ENCODE measurements at places on chromosomes 5 and 9.

- peak; percentile 94 for DNase-seq
These were observed 5.9 kb downstream of the ABCA2 start for GRCh38 chr9:137021979-137022661.

DNA sequence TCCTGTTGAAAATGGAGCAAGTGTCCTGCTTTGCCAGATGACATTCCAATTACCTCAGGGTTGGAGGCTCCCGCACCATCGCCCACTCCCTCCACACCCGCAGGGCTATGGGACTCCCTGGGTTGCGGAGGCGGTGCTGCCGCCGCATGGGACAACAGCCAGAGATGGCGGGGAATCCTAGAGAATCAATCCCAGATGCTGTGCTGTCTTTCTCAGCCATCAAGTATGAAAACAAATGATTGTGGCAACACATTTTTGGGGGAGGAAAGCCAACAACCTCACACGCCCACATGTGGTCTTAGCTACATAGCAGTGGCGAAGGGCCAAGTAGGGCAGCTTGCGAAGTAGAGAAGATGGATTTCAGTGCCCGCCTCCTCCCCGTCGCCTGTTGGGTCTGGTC is 46.7 kb downstream of the IL31RA start:
- DNase-seq: no peak

- DNase-seq: peak; percentile 76
These were observed 65.5 kb upstream of the HSPB3 start for GRCh38 chr5:54390015-54390414.

- no peak for DNase-seq
These were observed 44.2 kb downstream of the FGF1 start for GRCh38 chr5:142641711-142642110.

GRCh38 chr9:36011379-36011778 is 25.3 kb upstream of the RECK start:
- DNase-seq: no peak

GRCh38 chr9:27227192-27227591 is 69.8 kb downstream of the EQTN start:
- DNase-seq: no peak

- no peak for DNase-seq
These were observed 529.5 kb upstream of the ZNF462 start for GRCh38 chr9:106333481-106333880.

- no peak for DNase-seq
These were observed 195.3 kb downstream of the BNC2 start for GRCh38 chr9:16675131-16675530.

DNA sequence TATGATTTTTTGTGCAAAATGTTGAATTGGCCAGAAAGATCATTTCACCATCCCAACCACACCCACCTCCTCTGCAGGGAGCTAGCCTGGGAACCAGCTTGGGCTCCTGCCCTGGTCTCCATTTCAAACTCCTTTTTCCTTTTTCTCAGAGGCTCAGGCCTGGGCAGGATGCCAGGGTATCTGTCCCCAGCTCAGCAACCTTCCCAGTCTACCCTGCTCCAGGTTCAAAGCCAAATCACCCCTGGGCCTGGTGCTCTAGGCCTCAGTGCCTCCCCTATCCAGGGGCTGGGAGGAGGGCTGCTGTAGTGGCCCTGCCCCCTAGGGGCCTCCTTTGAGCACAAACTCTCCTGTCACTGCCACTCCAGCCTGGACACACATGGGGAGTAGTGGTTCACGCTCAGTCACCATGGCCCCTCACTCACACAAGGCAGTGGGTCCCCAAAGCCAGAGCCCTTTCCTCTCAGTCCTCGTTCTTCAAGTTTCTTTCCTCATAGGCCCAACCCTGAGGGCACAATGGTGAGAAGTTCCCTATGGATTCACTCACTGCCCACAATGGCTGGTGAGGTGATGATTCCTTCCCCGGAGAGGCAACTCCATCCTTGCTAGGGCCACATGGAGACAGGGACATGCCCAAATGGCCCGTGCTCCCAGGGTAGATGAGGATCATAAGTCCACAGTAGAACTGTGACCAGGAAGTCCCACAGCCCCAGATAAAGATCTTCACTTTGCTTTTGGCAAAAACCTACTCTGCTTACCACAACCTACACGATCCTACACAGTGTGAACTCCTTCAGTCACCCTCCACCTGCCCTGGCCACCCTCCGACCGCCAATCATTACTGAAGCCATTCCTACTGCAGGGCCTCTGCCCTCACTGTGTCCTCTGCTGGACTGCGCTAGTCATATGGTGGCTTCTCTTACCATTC is 1.6 kb upstream of the ST6GALNAC4 start:
- no peak for DNase-seq

- DNase-seq: no peak
These were observed 36.6 kb upstream of the ANKH start for GRCh38 chr5:14908172-14908571.

DNA sequence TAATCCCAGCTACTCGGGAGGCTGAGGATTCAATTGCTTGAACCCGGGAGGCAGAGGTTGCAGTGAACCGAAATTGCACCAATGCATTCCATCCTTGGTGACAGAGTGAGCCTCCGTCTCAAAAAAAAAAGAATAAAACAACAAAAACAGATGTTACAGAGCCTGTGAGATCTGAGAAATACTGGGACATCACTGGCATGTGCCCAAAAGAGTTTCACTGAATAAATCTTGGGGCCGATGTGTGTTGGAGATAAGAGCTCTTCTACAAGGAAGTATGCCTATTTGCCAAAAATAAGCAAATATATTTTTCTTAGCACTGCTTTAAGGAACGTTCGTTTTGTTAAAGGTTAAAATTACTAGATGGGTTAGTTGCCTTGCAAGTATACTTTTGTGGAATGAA is 55.1 kb downstream of the KIAA1958 start:
- DNase-seq: no peak

GRCh38 chr5:75078027-75078426 is 25.7 kb upstream of the GCNT4 start:
- no peak for DNase-seq

DNA sequence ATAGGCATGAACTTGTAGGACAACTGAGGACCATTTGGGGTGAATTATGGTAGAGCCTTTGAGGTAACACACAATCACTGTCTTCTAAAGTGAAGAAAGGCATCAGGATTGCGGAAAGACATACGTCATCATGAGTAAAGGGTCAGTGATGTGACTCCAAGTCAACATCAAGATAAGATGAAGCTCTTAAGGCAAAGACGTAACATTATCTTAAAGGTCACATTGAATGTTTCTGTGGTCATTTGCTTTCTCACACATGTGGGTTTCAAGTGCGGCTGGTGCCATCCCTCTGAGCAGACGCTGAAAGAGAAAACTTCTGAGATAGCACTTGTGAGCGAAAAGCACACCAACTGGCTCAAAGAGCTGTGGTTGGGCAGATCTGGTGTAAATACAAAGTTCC is 63.3 kb upstream of the GRAMD2B start:
- DNase-seq: no peak

GRCh38 chr9:98726735-98727134 is 18.0 kb upstream of the GABBR2 start:
- no peak for DNase-seq

GRCh38 chr5:133877351-133878235 is 90.8 kb downstream of the C5orf15 start:
- no peak for DNase-seq

GRCh38 chr5:107955321-107955720 is 284.6 kb upstream of the EFNA5 start:
- no peak for DNase-seq

DNA sequence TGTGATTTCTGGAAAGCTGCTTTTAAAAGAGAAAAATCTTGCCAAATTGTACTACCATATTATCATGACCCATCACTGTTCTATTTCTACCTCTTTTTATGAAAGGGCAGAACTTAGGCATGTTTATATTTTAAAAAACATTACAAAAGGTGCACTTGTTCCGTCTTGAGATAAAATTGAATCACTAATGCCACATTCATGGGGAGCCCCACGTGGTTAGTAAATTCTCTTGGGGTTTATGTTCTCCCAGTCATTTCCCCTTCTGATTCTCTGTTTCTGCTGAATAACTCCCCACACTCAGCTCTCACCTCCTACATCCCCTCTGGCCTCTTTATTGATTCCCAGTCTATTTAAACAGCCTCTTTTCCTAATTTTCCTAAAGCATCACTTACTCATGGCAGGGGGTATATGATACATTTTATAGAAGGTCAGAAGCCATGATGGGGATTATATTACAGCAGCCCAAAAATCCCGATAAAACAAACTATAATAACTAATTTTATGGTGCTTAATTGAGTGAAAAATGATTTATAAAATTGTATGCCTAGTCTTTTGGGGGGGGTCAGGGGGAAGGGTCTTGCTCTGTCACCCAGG is 19.7 kb upstream of the VLDLR start:
- DNase-seq: no peak

- DNase-seq: no peak
These were observed 73.4 kb downstream of the C9orf85 start for GRCh38 chr9:71984831-71985281.

DNA sequence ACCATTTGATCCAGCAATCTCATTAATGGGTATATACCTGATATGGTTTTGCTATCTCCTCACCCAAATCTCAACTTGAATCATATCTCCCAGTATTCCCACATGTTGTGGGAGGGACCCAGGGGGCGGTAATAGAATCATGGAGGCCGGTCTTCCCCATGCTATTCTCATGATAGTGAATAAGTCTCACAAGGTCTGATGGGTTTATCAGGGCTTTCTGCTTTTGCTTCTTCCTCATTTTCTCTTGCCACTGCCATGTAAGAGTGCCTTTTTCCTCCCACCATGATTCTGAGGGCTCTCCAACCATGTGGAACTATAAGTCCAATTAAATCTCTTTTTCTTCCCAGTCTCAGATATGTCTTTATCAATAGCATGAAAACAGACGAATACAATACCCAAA is 74.5 kb upstream of the APC start:
- DNase-seq: no peak

- no peak for DNase-seq
These were observed 173.7 kb downstream of the SLC24A2 start for GRCh38 chr9:19615036-19615624.

- DNase-seq: peak; percentile 21
These were observed 1.1 kb downstream of the DIAPH1 start for GRCh38 chr5:141617682-141618029.

DNA sequence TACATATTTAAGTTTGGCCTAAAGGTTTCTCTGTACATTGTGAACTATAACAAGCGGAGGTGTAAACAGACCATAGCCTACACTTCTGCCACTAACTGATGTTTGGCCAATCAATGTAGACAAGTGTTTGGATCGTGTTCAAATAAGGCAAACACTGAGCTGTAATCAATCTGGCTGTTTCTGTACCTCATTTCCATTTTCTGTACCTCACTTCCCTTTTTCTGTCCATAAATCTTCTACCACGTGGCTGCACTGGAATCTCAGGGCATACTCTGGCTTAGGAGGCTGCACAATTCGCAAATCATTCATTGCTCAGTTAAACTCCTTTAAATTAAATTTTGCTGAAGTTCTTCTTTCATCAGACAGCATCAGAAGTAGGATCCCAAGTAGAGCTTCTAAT is 140.9 kb downstream of the SLC25A46 start:
- no peak for DNase-seq

GRCh38 chr9:22047596-22047995 is 38.5 kb upstream of the CDKN2B start:
- no peak for DNase-seq

- no peak for DNase-seq
These were observed 49.6 kb upstream of the ATP10B start for GRCh38 chr5:160901656-160902055.

DNA sequence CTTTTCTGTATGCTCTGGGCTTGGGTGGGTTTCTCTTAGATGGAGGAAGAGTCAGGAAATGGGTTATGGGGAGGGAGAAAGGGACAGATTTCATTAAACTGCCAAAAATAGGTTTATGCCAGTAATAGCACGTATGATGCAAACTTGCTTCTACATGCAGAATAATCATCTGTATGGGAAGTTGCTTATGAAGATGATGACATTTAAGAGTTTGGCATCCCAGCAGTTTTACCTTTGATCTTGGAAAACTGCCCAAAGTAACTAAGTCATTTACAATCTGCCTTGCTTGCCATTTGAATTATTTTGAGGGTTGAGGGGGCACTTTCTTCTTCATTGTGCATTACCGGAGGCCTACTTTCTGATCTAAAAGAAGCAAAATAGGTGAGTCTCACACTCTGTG is 282.9 kb upstream of the ANKRD55 start:
- no peak for DNase-seq

DNA sequence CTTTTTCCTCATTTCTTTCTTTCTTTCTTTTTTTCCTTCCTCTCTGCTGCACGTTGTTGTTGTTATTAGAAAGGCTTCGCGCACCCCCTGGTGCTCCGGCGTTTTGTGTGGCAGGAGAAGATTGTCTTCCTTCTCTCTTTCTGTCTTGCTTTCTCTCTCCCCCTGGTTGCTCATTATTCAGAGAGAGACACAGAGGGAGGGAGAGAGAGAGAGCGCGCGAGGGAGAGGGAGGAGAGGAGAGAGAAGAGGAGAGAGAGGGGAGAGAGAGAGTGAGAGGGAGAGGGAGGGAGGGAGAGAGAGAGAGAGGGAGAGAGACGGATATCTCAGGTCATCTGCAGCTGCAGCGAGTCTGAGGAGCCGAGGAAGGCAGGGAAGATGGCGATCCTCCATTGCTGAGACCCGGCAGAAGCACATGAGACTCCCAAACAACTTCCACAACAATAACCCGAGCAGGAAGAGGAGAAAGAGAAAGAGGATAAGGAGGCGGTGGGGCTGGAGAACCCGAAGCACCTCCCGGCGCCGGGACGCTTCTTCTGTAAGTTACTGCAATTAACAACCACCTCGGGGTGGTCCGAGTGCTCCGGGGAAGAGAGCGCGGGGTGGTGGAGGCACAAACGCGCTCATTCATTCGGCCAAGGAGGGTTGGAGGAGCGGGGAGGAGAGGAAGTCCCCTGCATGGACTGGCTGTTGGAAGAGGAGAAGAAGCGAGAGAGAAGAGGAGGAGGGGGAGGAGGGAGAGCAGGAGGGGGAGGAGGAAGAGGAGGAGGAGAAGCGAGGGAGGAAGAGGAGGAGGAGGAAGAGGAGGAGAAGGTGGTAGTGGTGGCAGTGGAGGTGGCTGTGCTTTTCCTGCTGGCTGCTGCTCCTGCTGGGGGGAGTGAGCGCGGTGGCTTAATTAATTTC is at the start of gene ZNF462:
Gene ZNF462, plus strand, starts transcription at position 346 of the 900 bp plus-strand sequence. CDS start 60,218 bp downstream, outside the sequence.
- peak; percentile 22 for DNase-seq

GRCh38 chr5:156913719-156914370 is 49.2 kb downstream of the TIMD4 start:
- no peak for DNase-seq

DNA sequence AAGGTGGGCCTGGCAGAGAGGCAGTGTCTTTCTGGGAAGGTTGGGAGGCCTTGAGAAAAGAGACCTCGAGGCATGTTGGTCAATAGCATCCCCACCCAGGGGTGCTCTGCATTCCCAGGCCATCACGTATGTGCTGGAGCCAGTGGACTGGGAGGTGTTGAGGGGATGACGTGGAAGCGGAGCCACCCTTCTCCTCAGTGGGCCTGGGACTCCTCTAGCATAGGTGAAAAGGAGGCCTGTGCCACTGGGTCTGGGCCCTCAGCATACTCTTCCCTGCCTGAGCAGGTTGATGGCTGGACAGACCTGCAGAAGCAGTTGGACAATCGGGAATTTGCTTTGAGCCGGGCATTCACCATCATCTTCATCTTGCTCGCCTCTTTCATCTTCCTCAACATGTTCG is 25.5 kb downstream of the PITX1 start:
- no peak for DNase-seq

Measured in HEK293T (cell line).